Kidney tubule cell (primary cell): ENCODE measurements at places on chromosomes 6 and 20.
A peak's percentile ranks its signal among the peaks of the same experiment; 100 is the strongest.

DNA sequence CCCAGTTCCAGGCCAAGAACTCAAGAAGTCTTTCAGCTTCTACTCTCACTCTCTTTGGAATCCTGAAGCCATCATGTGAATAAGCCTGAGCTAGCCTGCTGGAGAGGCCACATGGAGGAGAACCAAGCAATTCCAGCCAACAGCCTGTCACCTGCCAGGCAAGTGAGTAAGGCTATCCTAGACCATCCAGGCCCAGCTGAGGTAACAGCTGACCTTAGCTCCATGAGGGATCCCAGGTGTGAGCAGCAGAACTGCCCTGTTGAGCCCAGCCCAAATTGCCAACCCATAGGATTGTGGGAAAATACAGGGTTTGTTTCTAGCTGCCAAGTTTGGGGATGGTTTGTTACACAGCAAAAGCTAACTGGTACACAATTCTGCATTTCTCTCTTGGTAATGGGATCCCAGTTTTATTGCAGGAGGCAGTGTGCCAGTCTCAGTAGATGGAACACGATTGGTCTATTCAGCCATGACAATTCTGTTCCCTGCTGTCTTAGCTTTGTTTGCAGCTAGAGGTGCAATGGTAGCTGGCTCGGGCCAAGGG is 5.5 kb downstream of the SRXN1 start:
- no peak for DNase-seq

- peak; percentile 58 for DNase-seq
Observed at GRCh38 chr20:6588296-6588695, 179.2 kb upstream of the BMP2 start.

GRCh38 chr6:90989763-90990162 is 402.9 kb upstream of the MAP3K7 start:
- DNase-seq, result no peak

- DNase-seq, result peak; percentile 54
Observed at GRCh38 chr6:110039981-110040383, 61.9 kb downstream of the GPR6 start.

- no peak for DNase-seq
Observed at GRCh38 chr20:34042262-34042661, 48.6 kb downstream of the RALY start.

DNA sequence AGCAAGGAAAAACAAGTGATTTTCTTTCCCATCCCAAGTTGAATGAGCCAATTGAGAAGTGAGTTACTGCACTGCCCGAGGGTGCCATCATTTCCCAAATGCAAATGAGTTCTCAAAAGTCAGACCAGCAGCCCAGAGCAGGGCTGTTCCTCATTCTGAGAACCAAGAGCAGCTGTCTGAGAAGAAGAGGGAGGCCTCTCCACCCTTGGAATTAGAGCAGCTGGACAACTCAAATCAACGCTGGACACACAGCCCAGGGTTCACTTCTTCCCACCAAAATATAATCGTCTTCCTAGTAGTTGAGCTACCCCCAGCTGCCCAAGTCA is 4.6 kb upstream of the PREX1 start:
- no peak for DNase-seq

GRCh38 chr6:163344411-163344810 is 70.1 kb upstream of the QKI start:
- DNase-seq, result no peak

DNA sequence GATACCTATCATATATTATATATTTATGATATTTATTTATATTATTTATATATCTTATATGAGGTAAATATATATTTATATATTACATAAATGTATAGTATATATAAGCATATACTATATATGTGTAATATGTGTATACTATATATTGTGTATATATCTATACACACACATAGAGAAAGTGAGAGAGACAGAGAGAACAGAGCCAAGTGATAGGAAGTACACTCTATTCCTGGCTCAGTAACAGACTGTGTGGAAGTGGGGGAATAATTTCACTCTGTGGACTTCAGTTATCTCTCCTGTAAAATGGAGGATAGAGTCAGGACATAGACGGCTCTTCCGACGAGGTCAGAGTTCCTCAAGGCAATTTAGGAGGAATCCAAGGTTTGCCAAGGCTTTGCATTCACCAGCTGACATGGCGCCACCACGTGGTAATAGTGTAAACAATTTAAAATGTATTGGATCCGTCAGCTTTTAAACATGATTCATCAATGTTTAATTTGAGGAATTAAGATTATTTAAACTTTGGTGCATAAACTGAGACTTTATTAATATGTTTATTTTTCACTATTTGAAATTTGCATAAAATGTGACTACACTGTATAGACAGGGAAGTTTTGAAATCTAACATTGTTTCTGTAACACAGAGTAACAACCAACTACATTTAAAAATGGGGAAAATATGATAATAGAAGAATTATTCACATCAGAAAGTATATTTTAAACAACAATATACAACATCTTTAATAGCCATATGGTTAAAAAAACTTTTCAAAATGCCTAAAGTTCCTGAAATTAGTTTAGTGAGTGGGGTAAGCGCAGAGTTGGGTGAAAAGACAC is 75.4 kb upstream of the TMEM244 start:
- peak; percentile 69 for DNase-seq

DNA sequence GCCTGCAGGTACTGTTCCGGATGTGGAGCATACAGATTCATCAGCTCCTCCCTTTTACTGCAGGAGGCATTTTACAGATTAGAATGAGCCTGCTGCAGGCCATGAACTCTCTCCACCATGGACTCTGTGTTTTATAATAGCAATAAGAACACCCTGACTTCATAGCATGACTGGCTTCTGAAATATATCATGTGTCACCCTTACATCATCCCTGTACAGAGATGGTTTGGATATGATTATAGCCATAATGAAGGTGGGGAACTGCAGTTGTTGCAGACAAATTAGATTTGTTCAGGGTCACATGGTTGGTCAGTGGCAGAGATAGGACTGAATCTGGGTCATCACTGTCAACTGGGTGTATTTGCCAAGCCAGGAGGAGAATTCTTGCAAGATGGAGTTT is 100.7 kb downstream of the FOXO3 start:
- DNase-seq, result peak; percentile 30

GRCh38 chr6:14876778-14877613 is 368.9 kb upstream of the JARID2 start:
- peak; percentile 86 for DNase-seq

DNA sequence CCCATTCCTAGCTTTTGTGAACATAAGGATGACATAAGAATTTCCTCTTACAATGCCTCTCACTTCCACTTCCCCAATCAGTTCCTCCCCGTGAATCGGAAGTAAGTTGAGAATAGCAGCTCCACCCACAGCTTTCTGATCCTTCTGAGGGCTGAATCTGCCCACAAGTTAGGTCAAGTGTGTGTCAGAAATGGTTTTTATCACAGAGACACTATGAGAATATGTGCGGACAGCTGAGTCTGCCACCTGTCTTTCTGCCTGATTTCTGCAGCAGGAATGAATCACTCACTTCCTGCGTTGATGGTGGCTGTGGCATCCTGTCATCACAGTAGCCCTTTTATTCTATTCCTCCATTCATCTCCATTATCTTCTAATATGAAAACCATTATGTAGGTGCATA is 70.2 kb downstream of the RIN2 start:
- DNase-seq, result peak; percentile 50

- DNase-seq, result no peak
Observed at GRCh38 chr6:109239160-109239559, 143.1 kb downstream of the CD164 start.

DNA sequence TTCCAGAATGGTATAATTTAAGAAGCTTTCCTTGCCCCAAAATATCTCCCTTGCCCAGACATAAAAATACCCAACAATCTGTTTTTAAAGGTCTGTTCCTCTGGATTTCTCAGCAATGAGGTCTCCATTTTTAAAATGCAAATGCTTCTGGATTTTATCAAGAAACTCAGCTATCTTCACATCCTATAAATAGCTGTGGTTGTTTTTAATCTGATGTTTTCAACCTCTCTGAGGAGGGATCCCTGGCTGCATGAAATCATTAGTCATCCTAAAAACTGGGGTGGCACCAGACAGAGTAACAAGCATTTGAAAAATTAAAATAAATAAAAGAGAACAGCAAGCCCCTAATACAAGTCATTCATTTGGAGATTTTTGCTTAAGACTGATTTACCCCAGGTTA is 168.5 kb upstream of the ID4 start:
- DNase-seq, result no peak

GRCh38 chr6:52983159-52983848 is 11.8 kb downstream of the GSTA4 start:
- DNase-seq, result no peak

GRCh38 chr20:61531553-61532345 is 279.7 kb downstream of the CDH4 start:
- DNase-seq, result no peak

- peak; percentile 94 for DNase-seq
Observed at GRCh38 chr6:3797231-3798054, 45.9 kb upstream of the PXDC1 start.

- DNase-seq, result peak; percentile 9
Observed at GRCh38 chr6:105620878-105621277, 218.0 kb upstream of the PREP start.

- no peak for DNase-seq
Observed at GRCh38 chr6:121934451-121934850, 465.0 kb upstream of the HSF2 start.
